ENCODE measurements at places on chromosomes 3 and 15.

DNA sequence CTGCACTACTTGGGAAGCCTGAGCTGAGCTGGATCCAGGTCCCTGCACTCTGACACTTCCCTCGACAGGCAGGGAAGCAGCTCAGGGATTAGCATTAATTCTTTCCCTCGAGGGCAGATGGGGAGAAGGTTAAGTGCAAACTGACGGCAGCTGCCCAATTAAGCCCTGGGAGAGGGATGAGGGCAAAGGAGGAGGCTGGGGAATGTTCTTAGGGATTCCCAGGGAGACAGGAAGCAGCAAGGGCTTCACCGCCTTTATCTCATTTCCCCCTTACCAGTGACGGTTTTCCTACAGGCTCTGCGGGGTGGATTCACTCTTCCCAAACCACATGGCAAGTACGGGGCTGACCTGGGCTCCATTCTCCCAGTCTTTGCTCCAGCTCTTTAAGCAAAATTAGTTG, 519.0 kb upstream of the PROK2 start:
- no peak for DNase-seq

DNA sequence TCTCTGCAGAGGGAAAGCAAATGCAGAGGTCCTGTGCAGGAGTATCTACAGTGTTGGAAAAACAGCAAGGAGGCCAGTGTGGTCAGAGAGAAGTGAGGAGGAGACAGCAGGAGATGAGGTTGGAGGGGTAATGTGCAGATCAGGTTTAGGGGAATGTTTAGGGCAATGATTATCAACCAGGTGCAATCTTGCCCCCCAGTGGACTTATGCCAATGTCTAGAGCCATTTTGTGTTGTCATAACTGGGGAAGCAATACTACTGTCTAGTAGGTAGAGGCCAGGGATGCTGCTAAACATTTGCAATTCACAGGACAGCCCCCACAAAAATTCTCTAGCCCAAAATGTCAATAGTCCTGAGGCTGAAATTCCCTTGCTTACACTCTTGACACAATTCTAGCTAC, 13.1 kb downstream of the CCDC191 start:
- DNase-seq: no peak

DNA sequence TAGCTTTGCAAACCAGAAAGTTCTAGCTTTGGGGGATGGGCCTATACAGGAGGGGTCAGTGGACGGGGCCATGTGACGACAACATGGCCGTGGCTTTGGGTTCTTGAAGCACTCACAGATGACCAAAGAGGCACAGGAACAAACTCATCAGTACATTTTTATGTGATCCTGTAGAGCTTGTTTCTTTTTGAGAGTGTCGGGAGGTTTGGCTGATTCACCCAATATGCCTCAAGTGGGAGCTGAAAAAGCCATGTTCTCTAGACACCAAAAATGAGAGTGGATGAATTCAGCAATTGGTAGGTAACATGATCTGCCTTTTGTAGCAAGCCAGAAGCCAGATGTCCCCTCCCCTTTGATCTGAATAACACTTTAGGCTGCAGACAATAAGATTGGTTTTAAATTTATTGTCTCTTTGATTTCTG, 30.1 kb downstream of the GREM1 start:
- no peak for DNase-seq

GRCh38 chr15:31485431-31485830, 158.8 kb downstream of the KLF13 start:
- no peak for DNase-seq

- no peak for DNase-seq
Measured at GRCh38 chr15:32834156-32834555, 116.4 kb downstream of the GREM1 start.

- no peak for DNase-seq
Measured at GRCh38 chr3:107256963-107257362, 120.3 kb upstream of the CCDC54 start.

DNA sequence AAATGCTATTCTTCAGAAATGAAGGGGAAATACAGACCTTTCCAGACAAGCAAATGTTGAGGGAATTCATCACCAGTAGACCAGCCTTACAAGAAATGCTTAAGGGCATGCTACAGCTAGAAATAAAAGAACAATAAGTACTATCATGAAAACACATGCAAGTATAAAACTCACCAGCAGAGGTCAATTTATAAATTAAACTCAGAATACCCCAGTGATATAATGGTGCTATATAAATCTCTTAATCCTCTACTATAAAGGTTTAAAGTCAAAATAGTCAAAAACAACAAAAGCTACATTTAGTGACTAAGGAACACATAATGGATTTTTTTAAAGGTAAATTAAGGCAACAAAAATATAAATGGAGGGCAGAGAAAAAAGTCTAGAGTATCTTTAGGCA, 142.5 kb downstream of the CPNE4 start:
- DNase-seq: no peak

- no peak for DNase-seq
Measured at GRCh38 chr15:84828086-84828908, 11.1 kb downstream of the ALPK3 start.

DNA sequence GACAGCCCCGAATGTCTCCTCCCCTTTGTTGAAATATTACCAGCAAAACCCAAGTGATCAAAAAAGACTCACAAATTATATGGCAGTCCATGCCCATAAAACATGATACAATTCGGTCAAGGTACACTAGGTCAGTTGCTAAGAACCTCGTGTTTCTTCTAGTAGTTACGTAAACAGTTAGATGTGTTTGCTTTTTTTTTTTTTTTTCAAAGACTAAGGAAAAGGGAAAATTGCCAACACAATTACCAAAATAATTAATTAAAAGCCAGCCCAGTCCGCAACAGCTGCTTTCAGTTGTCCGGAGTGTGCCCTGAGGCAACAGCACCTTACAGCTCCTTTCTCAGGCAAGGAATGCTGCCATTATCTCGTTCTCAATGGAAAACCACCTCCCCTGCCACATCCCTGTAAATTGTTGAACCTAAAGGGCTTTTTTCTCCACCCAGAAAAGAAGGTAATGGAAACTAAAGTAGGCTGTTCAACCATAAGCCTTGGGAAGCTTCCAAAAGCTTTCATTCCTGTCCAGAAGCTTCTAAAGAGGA, 129.2 kb upstream of the TSC22D2 start:
- DNase-seq: no peak

- DNase-seq: no peak
Measured at GRCh38 chr15:78040653-78041244, 36.8 kb downstream of the TBC1D2B start.

GRCh38 chr3:182241196-182241765, 529.6 kb downstream of the SOX2 start:
- no peak for DNase-seq

DNA sequence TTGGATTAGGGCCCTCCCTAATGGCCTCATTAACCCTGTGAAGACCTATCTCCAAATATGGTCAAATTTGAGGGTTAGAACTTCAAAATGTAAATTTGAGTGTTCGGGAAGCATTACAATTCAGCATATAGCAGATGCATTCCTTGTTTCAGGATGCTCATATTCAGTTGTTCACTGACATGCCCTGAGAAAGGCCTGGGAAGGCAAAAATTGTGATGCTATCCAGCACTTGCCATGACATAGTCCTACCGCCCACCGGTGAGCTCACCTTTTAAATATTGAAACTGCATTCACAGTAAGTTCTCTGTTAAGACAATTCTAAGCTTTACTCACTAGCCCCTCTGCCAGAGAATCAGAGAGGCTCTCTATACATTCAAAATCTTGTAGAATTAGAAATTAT, 300.3 kb upstream of the CCDC54 start:
- no peak for DNase-seq

- no peak for DNase-seq
Measured at GRCh38 chr3:119309591-119309990, 15.4 kb downstream of the ARHGAP31 start.

- peak; percentile 14 for DNase-seq
Measured at GRCh38 chr3:79086514-79086913, 681.3 kb downstream of the ROBO1 start.

GRCh38 chr3:44969828-44970179, 6.2 kb downstream of the ZDHHC3 start:
- no peak for DNase-seq

DNA sequence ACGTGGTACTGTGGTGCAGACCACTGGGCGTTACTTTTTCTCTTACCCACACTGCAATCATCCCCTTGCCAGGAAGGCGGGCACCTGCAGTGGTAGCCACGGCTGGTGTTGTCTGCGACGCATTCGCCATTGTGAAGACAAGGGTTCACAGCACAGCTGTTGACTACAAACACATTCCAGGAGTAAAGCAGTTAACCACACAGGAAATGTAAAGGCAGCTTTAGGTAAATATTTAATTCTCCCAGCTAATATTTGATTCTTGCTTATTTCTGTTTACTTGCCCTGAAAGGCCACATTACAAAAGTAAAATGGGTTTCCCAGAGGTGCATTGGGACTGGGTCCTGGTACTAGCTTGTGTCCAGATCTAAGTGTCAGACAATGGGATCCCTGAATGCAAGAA, 45.4 kb downstream of the HEG1 start:
- no peak for DNase-seq

DNA sequence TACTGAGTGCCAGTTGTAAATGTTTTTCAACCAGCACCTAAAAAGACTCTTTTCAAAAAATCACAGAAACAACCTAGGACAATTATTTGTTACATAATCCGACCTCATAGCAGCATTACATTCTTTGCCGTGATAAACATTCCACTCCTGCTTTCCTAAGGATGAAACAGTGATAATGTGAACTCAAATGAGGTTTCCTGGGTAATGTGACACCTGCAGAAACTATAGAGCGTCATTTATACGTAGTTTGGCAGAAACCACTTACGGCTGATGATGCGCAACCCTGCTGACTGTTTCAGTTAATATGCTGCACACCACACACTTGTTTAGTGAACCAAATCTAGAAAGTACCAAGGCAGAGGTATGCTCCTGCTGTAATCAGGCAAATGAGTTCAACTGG, 55.8 kb downstream of the SEMA6D start:
- DNase-seq: no peak

DNA sequence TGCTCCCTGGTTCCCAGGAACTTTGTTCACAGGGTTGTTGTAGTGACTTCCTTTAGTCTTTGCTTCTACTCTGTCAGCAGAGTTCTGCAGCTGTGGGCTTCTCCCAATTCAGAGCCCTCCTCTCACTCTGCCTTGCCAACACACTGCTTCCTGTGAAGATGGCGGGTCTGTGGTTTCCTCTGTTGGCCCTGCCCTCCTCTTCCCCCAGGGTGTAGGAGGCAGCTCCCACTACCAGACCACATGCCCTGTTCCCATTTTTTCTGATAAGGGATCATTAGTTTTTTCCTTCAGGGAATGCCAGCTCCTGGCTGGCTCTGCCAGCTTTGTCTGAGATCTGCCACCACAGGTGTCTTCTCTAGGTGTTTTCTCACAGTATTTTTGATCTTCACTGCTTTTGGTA, 12.7 kb downstream of the SPSB4 start:
- no peak for DNase-seq

DNA sequence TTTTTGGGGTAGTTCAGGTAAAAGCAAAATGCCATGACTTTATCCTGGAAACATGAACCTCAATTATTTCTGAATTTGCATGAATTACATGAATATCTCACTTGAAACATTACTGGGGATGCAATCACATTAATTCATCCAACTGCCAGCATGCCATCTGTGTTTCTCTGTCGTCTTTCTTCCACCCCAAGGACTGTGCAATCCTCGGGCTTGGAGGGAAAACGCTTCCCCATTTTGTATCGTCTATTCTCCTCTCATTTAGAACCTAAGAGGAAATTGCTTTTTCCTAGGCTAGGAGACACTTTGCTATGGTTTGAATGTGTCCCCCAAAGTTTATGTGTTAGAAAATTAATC, 109.4 kb downstream of the SQOR start:
- no peak for DNase-seq

DNA sequence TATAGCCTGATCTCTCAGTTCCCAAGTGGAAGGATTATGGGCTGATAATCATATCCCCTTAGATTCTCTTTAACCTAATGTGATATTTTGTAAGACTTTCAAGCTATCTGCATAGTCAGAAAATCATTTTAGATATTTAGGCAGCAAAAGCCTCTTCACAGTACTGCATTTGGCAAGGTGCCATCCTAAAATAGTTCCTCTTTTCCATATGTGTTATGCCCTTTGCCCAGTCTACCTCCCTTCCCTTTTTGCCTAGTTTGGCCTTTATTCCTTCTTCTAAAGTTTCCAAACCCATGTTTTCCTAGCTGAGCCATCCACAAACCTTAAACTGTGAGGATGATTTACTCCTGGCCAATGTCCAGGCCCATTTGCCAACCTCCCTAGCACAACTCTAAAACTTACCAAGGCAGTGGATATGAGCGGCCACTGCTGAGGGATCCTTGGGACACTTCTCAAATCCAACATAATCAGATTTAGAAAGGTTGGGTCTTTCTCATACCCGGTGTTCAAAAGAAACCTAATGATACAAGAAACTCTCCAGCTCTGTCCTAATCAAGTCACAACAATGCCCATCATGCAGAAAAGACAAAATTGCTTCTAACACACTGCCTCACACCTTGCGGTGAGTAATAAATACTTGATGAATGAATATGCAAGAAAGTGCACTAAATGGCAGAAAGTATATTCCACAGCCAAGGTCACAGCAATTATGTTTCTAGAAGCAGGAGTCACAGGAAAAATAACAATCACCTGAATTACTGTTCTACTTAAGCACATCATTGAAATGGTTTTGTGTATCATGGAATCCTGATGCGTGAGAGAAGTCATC, 493.9 kb downstream of the NLGN1 start:
- no peak for DNase-seq

DNA sequence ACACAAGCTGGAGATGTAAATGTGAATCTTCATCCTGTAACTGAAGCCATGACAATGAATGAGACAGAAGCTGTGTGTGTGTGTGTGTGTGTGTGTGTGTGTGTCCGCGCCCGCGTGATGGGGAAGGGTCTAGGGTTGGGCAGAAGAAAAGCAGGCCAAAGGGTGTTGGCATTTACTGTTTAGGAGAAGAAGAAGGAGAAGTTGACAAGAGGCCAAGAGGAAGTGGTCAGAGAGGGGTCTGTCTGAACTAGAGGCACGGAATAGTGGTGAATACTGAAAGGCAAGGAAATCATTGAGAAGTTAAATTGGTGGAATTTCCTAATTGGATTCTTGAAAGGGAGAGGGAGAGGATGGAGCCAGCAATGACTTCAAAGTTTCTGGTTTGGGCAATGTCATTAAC, 5.6 kb upstream of the NCEH1 start:
- DNase-seq: no peak
